H7 (cell line): ENCODE measurements at places on chromosomes 13 and 19. TPM values are rescaled to one million over a fixed set of nuclear protein-coding genes. Genes with fewer than 3 reads are reported as not detected.

DNA sequence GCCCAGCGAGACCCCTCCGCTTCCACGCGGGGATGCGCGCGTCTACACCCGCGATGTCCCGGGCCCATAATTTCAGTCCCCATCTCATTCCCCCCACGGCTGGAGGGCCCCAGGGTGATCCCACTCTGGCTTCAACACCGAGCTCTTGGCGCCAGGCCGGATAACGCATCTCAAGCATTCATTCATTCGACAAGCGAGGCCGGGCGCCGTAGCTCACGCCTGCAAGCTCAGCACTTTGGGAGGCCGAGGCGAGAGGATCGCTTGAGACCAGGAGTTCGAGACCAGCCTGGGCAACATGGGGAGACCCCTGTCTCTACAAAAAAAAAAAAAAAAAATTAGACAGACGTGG, 5.9 kb downstream of the ANGPTL6 start:
- no peak for DNase-seq

DNA sequence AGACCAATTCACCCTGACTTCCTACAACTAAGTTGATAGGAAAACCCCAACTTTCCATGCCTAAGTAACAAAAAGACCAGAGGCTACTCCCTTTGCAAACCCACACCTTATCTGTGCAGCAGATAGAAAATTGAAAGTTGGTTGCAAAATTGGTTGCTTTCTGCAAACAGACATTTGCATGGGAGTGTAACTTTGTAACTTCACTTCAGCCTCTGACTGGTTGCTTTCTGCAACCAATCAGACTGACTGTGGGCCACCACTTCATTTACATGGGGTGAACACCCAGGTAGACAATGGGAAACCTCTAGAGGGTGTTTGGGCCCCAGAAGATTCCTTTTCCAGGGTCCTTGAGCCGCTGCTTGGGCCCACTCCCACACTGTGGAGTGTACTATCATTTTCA, 9.8 kb downstream of the TEX30 start:
- DNase-seq: no peak

DNA sequence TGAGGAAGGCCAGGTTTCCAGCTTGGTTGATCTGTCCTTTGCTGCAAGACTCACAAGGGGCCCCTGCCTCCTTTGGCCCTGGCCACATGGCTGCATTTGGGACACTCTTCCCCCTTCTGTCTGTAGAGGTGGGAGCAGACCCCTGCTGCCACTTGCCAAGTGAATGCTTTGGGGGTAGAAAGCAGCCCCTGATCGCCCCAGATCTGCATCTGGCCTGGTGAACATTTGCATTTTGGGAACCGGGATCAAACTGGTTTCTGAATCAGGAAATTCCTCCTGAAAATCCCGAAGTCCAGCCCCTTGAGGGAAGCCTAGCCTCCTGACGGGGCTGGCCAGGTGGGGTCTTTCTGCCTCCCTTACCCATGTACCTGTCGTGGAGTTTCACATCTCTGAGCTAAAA, 14.9 kb downstream of the DPF1 start:
- DNase-seq: peak; percentile 83

The PNMA8A gene
- total RNA-seq: 17.4 and 23.9 TPM in 2 replicates

The APOC4 gene
- total RNA-seq: not detected in 2 replicates

DNA sequence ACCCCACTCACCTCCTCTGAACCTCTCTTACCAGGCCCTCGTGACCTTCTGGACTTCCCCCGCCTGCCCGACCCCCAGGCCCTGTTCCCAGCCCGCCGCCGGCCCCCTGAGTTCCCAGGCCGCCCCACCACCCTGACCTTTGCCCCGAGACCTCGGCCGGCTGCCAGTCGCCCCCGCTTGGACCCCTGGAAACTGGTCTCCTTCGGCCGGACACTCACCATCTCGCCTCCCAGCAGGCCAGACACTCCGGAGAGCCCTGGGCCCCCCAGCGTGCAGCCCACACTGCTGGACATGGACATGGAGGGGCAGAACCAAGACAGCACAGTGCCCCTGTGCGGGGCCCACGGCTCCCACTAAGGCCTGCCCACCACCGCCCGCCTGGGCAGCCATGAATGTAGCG, 3.2 kb downstream of the TTC9B start:
- peak; percentile 41 for DNase-seq

GRCh38 chr13:43448605-43449336, 338.0 kb downstream of the ENOX1 start:
- no peak for DNase-seq

DNA sequence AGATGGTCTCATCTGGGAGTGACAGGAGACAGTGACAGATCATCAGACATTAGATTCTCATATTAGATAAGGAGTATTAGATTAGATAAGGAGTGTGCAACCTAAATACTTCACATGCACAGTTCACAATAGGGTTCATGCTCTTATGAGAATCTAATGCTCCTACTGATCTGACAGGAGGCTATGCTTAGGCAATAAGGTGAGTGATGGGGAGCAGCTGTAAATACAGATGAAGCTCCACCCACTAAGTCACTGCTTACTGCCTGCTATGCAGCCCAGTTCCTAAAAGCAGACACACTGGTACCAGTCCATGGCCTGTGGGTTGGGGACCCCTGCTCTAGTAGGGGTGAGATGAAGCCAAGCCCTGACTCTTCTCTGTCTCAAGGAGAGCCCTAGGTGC, 10.0 kb upstream of the IGFL3 start:
- no peak for DNase-seq

GRCh38 chr13:33764716-33765115, 53.2 kb upstream of the RFC3 start:
- no peak for DNase-seq

DNA sequence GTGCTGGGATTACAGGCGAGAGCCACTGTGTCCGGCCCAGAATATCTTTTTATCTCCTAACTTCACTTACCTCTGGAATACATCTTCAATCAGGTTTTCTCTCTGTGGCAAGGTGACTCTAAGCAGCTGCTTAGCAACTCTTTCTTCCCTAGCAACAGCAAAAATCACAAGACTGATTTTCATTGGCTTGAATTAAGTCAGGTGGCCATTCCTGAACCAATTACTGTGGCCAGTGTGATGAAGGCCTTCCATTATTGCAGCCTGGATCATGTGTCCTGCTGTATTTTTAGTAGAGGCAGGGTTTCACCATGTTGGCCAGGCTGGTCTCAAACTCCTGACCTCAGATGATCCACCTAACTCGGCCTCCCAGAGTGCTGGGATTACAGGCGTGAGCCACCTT, 9.0 kb upstream of the LTBP4 start:
- peak; percentile 82 for DNase-seq

- DNase-seq: no peak
These were observed 23.2 kb downstream of the ZIC5 start for GRCh38 chr13:99948411-99948810.

DNA sequence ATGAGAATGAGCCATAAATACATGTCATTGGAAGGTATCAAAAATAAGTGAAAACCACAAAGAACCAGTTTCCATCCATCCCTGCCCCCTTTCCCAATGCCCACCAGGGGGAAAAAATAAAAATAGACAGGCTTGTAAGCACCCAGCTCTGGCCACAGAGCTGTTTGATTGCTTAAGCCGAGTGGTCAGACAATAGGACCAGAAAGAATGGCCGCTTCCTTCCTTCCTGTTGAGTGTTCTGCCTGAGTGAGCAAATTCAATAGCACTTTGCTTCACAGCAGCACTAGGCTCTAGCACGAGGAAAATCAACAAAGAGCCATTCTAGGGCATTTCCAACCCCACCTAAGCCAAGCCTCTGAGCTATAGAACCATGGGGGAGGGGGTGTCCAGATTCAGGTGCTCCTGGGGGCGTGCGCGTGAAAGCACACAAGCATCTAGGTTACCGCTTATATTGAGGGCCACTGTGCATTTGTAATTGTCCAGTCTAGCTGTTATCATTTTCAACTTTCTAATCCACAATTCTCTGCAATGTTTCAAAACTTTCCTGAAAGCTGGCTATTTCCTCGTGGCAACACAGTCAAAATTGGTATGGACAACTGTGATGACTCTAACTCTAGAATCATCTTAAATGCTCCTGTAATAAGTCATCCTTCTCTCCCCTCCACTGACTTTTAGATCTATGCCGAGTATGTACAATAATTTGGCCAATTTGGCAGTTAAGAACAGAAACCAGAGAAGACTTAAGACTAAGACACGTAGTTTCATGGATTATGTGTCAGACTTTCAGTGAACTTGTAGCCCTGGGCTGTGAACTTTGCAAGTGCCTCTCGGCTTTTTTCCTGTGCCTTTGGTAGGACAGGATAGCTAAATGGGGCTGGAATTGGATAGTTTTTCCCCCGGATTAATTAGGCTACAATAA, 64.3 kb downstream of the SPRY2 start:
- peak; percentile 25 for DNase-seq

The OLFM4 gene
- not detected in 2 replicates for total RNA-seq

GRCh38 chr19:7565332-7565731, 29.8 kb downstream of the PNPLA6 start:
- peak; percentile 41 for DNase-seq

- peak; percentile 3 for DNase-seq
These were observed 671.6 kb downstream of the PCDH9 start for GRCh38 chr13:66558506-66558905.

DNA sequence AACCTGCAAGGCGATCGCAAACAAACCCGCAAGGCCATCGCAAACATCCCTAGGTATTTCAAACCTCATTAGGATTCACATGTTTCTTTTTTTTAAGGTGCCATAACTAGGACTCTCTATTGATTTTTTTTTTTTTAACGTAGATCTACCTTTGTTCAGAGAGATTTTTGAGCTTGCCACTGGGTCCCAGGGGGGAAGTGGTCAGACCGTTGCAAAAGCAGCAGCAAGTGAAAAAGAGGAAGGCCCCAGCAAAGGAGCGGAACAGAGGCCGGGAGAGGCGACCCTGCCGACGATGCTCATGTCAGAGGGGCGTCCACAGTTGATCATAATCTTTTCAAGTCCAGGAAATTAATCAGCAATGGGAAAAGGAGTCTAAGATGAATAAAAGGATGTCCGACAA, 32.7 kb upstream of the FLT1 start:
- no peak for DNase-seq

DNA sequence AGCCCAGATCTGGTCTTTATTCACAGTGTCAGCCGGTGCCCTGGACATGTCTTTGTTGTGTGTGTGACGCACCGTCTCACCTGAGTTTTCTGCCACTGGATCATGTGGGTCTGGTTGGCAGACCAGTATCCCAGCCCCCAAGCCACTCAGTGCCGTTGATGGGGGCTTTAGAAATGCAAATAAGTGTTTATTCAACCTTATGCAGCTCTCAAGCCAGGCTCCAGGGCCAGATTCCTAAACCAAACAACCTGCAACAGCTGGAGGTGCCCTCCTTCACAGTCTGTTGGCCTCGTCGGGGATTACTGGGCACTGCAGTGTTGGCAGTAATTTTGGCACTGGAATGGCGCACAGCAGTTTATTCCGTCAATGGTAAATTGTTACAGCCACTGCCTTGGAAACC, 21.6 kb downstream of the FAM124A start:
- peak; percentile 77 for DNase-seq

DNA sequence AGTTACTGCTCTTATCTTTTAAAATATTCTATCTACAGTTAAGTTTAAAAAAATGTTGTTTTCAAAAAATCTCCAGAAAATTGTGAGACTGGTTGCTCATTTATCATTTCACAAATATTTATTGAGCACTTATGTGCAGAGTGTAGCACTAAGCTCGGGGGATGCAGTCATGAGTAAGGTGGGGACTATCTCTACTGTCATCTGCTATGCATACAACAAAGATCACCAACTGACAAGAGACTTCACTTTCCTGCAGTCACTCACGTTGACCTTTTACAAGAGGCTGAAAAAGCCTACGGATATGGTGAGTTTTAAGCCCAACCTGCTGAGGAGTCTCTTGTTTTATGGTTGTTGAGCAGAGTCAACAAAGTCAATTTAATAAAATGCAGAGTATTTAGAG, 392.5 kb downstream of the KLF12 start:
- DNase-seq: no peak

DNA sequence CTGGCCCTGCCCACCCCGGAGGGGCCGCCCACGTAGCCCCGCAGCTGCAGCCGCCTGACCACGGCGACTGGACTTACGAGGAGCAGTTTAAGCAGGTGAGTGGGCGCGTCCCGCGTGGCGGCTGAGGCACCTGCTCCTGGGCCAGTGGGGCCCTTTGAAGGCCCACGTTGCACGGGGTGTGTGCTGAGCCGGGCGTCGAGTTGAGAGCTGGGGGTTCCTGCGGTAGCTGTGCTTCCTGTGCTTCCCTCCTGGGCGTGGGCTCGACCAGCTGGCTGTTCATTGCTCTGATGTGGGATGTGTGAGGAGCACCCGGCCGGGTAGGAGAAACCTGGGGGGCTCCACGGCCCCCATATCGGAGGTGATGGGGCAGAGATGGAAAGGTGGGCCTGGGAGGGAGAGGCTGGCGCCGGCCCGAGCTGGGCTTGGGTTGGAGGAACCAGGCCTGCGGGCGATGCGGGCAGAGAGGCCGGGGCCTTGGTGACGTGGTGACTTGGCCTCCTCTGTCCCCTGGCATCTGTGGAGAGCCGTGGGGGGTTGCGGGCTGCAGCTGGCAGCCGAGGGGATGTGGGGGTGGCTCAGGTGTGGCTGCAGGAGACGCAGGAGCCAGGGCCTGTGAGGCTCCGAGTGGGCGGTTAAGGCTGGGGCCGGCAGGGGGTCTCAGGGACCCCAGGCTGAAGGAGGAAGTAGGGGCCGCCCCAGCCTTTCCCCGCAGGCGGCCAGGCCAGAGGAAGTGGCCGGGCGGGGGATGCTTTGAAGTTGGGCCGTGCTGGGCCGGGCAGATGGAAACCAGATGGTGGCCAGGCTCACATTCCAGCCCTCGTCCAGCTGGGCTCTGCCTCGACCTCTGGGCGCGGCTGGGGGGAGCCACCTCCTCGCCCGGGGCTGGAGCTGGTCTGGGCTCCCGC, 7.1 kb downstream of the ARID3A start:
- peak; percentile 91 for DNase-seq

The PPP1R12C gene
- total RNA-seq: 57.5 and 66.4 TPM in 2 replicates

- no peak for DNase-seq
These were observed 30.8 kb upstream of the LRCH1 start for GRCh38 chr13:46521921-46522747.

DNA sequence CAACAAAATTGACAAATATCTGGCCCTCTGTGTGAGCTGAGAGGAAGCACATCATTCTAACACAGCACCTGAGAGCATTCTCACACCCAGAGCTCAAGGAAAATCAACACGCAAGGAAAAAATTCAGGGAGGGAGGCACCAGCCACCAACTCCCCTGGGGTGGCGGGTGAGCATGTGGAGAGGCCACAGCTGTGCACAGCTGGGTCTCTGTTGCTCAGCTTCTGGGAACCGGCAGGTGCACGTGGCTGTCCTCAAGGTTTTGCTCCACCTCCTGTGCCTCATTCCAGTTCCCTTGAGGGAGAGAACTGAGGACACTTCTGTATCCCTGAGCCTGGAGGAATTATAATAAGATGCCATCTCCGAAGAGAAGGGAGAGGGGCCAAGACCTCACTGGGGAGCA, 134.0 kb downstream of the USP12 start:
- no peak for DNase-seq

GRCh38 chr19:3599776-3600187, 6.9 kb downstream of the TBXA2R start:
- peak; percentile 96 for DNase-seq

GRCh38 chr13:41268764-41269163, 5.4 kb upstream of the MTRF1 start:
- no peak for DNase-seq

The IRGC gene
- not detected in 2 replicates for total RNA-seq

- no peak for DNase-seq
These were observed 457.9 kb downstream of the FOXO1 start for GRCh38 chr13:40208517-40208916.

GRCh38 chr13:73000027-73000674, 58.7 kb upstream of the KLF5 start:
- no peak for DNase-seq

GRCh38 chr13:36872621-36873020, 47.4 kb downstream of the SMAD9 start:
- peak; percentile 43 for DNase-seq

The APC2 gene
- 0.11 and 0.31 TPM in 2 replicates for total RNA-seq
